Esophagus muscularis mucosa (tissue), 4 donors: ENCODE measurements at places on chromosomes 12 and 14. TPM values are rescaled to one million over a fixed set of nuclear protein-coding genes. Genes with fewer than 3 reads are reported as not detected.

CPNE6 gene
- not detected for total RNA-seq

- H3K27ac ChIP-seq: peak overlapping the region; percentile 99
- no peaks in the 10 kb centered on the region for H3K36me3 ChIP-seq
- H3K4me3 ChIP-seq: no peak overlapping the region
- H3K4me1 ChIP-seq: peaks cover 80% of the 10 kb centered on the region
Observed at GRCh38 chr14:77043984-77044485, 15.5 kb upstream of the IRF2BPL start.

GRCh38 chr14:75123991-75124390 is 2.9 kb downstream of the NEK9 start:
- H3K27ac ChIP-seq: peak overlapping the region; percentile 7
- H3K4me3 ChIP-seq: no peak overlapping the region
- no peak for DNase-seq
- peaks cover 21% of the 10 kb centered on the region for H3K4me1 ChIP-seq

GRCh38 chr14:52845081-52845480 is 53.7 kb upstream of the GNPNAT1 start:
- no peak for DNase-seq
- no peaks in the 10 kb centered on the region for H3K27me3 ChIP-seq
- peak overlapping the region; percentile 49 for H3K27ac ChIP-seq

DNA sequence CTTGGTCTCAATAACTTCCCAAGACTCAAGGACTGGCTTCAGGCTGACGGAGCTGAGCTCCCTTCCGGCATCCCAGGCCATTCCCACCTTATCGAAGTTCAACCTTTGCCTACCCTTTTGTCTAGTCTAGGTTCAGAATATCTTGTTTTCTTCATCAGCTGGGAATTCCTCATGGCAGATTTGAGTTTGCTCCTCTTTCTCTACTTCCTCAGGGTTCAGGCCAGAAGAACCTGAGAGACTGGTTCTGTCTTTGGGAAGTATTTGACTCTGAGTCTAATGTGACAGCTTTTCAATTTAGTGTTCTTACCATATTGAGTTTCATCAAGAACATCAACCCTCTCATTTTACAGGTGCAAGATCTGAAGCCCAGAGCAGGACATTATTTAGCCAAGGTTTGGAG is 2.1 kb downstream of the BIN2 start:
- no peak overlapping the region for H3K4me3 ChIP-seq
- no peak overlapping the region for H3K27ac ChIP-seq
- H3K27me3 ChIP-seq: no peaks in the 10 kb centered on the region
- H3K36me3 ChIP-seq: no peaks in the 10 kb centered on the region
- peaks cover 5% of the 10 kb centered on the region for H3K4me1 ChIP-seq

FAIM2 gene
- 4.1 TPM for total RNA-seq

DNA sequence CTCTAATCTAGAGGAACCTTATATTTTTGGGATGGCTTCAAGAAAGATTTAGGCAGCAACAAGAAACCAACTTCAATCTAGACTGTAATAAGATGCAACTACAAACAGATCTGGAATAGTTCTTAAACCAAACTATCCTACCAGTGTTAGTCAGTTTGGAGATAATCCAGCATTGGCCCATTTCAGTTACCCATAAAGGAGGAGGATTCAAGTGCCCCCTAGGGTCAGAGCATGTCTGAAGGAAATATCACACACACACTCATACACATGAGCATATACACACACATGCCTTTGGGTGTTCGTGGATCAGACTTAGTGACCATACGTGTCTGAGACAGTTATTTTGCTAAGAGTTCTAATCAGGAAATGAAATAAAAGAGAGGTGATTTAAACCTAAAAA is 261.2 kb downstream of the ADAMTS20 start:
- no peak overlapping the region for H3K4me3 ChIP-seq
- no peaks in the 10 kb centered on the region for H3K27me3 ChIP-seq
- H3K36me3 ChIP-seq: no peaks in the 10 kb centered on the region
- H3K27ac ChIP-seq: no peak overlapping the region
- H3K4me1 ChIP-seq: peaks cover 23% of the 10 kb centered on the region

DNA sequence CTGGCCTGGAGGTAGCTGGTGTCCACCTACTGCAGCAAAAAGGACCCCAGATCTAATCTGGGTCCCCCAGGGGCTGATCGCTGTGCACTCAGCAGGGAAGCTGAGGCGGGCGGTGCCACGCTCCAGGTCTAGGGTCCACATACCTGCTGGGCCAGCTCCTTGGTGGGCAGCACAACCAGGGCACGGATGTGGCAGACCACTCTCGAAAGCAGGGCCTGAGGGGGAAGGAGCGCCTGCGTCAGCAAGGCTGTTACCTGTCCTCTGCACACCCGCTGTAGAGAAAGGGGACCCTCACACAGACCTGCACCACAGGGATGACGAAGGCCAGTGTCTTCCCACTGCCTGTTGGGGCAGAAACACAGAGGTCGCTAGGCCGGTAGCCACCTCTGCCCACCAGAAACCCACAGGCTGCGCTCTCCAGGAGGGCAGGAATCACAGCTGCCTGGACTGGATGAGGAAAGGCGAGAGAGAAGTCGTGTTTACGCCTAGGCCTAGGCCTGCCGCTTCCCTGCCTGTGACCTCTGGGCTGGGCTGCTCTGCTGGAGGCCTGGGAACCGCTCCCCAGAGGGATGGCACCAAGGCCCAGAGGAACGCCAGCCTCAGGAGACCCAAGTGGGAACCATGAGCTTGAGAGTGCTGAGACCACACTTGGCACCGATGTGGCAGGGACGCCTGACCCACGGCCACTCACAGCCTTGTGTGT is 2.0 kb downstream of the DDX51 start:
- H3K4me3 ChIP-seq: peak overlapping the region; percentile 82
- no peaks in the 10 kb centered on the region for H3K27me3 ChIP-seq
- DNase-seq: no peak
- H3K36me3 ChIP-seq: peaks cover 51% of the 10 kb centered on the region

DNA sequence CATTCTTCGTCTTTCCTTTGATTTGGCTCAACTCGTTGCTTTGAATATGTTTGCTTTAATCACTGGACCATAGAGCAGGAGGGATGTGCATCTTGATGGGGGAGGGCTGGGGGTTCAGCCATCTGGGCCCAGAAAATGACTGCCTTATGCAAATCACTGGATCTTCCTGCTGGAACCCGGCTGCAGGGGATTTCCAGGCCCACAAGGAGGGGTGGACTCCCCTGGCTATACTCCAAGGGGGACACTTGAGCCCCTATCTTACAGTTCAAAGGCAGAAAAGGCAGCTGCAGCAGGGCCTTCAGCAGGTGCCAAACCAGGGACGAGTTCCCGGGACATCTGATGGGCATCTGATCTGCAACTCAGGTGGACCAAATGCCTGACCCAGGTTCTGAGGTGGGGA is 122.5 kb downstream of the DICER1 start:
- H3K4me1 ChIP-seq: no peaks in the 10 kb centered on the region
- peak; percentile 66 for DNase-seq
- H3K27ac ChIP-seq: no peak overlapping the region
- H3K36me3 ChIP-seq: no peaks in the 10 kb centered on the region
- no peak overlapping the region for H3K4me3 ChIP-seq

GRCh38 chr14:76976240-76977005 is 52.1 kb downstream of the IRF2BPL start:
- no peaks in the 10 kb centered on the region for H3K36me3 ChIP-seq
- H3K27me3 ChIP-seq: no peaks in the 10 kb centered on the region
- no peak overlapping the region for H3K4me3 ChIP-seq
- H3K27ac ChIP-seq: no peak overlapping the region
- peaks cover 9% of the 10 kb centered on the region for H3K4me1 ChIP-seq

VRTN gene
- total RNA-seq: not detected

DNA sequence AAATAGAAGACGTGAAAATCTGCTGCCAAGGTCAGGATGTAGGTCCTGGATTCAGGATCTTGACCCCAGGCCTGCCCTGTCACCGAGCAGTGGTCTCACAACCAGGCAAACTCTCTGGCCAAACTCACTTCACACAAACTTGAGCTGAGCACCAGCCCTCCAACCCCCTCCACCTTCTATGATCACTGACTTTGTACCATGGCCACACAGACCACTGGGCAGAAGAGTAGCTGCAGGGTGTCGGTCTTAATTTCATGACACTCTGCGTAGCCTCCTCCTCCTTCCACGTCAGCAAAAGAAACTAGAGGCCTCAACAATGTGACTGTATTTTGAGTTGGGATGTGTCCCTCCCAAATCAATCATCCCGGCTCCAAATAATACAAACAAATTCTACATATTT is 7.2 kb upstream of the TBX3 start:
- H3K4me1 ChIP-seq: peaks cover 4% of the 10 kb centered on the region
- no peak for DNase-seq
- H3K4me3 ChIP-seq: no peak overlapping the region
- H3K27ac ChIP-seq: no peak overlapping the region
- peaks cover 42% of the 10 kb centered on the region for H3K27me3 ChIP-seq

- DNase-seq: no peak
- no peak overlapping the region for H3K27ac ChIP-seq
- H3K4me1 ChIP-seq: no peaks in the 10 kb centered on the region
- H3K36me3 ChIP-seq: no peaks in the 10 kb centered on the region
Observed at GRCh38 chr12:15862840-15863239, 19.3 kb upstream of the STRAP start.

SIX1 gene
- 0.58 TPM for total RNA-seq

GRCh38 chr14:105925615-105926372 is 399.4 kb downstream of the TMEM121 start:
- no peak for DNase-seq
- H3K36me3 ChIP-seq: no peaks in the 10 kb centered on the region
- H3K27ac ChIP-seq: no peak overlapping the region

- DNase-seq: no peak
- no peaks in the 10 kb centered on the region for H3K4me1 ChIP-seq
- no peak overlapping the region for H3K4me3 ChIP-seq
- no peaks in the 10 kb centered on the region for H3K27me3 ChIP-seq
- H3K36me3 ChIP-seq: no peaks in the 10 kb centered on the region
- H3K27ac ChIP-seq: no peak overlapping the region
Observed at GRCh38 chr12:42010715-42011114, 134.0 kb downstream of the GXYLT1 start.

GRCh38 chr12:86249276-86249675 is 6.9 kb downstream of the MGAT4C start:
- H3K27me3 ChIP-seq: no peaks in the 10 kb centered on the region
- H3K36me3 ChIP-seq: no peaks in the 10 kb centered on the region
- no peak for DNase-seq
- H3K4me1 ChIP-seq: no peaks in the 10 kb centered on the region

BIN2 gene
- total RNA-seq: 8.3 TPM

DDX54 gene
- 52.7 TPM for total RNA-seq

SYT1 gene
- total RNA-seq: 4.1 TPM

- H3K4me3 ChIP-seq: no peak overlapping the region
- H3K36me3 ChIP-seq: peaks cover 62% of the 10 kb centered on the region
- no peaks in the 10 kb centered on the region for H3K27me3 ChIP-seq
- peaks cover 41% of the 10 kb centered on the region for H3K4me1 ChIP-seq
Observed at GRCh38 chr14:103576371-103577024, 13.7 kb downstream of the COA8 start.

- no peak overlapping the region for H3K27ac ChIP-seq
- H3K4me3 ChIP-seq: no peak overlapping the region
- H3K27me3 ChIP-seq: no peaks in the 10 kb centered on the region
- H3K4me1 ChIP-seq: peaks cover 56% of the 10 kb centered on the region
Observed at GRCh38 chr14:103014466-103015228, 42.7 kb downstream of the CDC42BPB start.

PLEKHG7 gene
- not detected for total RNA-seq

GPATCH2L gene
- total RNA-seq: 42.4 TPM

DNA sequence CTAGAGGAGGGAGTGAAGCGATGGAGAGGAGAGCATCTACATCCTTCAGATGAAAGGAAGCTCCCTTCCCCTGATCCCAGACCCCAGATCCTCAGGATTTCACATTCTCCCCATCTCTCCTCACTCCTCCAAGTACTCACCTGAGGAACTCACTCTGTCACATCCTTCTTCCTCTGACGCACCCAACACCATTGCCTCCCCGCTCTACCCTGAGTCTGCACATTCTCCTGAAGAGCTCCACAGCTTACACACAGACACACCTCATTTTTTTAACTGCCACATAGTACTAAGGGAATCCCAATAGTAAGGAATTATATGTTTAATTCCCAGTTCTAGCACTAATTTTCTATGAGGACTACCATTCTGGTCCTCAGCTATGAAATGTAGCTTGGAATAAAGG is 16.3 kb upstream of the METTL17 start:
- no peak overlapping the region for H3K4me3 ChIP-seq
- no peak for DNase-seq
- H3K4me1 ChIP-seq: peaks cover 10% of the 10 kb centered on the region
- no peaks in the 10 kb centered on the region for H3K27me3 ChIP-seq

- no peak overlapping the region for H3K4me3 ChIP-seq
- no peaks in the 10 kb centered on the region for H3K4me1 ChIP-seq
- H3K27me3 ChIP-seq: no peaks in the 10 kb centered on the region
- no peak overlapping the region for H3K27ac ChIP-seq
Observed at GRCh38 chr12:98572010-98572409, 21.5 kb upstream of the SLC25A3 start.

- no peak for DNase-seq
- no peaks in the 10 kb centered on the region for H3K36me3 ChIP-seq
- H3K4me3 ChIP-seq: peak overlapping the region; percentile 68
- H3K27me3 ChIP-seq: no peaks in the 10 kb centered on the region
- peak overlapping the region; percentile 71 for H3K27ac ChIP-seq
Observed at GRCh38 chr12:53750812-53751335, 905 bp downstream of the CISTR start.

KRT3 gene
- not detected for total RNA-seq

KRT83 gene
- total RNA-seq: not detected

DNA sequence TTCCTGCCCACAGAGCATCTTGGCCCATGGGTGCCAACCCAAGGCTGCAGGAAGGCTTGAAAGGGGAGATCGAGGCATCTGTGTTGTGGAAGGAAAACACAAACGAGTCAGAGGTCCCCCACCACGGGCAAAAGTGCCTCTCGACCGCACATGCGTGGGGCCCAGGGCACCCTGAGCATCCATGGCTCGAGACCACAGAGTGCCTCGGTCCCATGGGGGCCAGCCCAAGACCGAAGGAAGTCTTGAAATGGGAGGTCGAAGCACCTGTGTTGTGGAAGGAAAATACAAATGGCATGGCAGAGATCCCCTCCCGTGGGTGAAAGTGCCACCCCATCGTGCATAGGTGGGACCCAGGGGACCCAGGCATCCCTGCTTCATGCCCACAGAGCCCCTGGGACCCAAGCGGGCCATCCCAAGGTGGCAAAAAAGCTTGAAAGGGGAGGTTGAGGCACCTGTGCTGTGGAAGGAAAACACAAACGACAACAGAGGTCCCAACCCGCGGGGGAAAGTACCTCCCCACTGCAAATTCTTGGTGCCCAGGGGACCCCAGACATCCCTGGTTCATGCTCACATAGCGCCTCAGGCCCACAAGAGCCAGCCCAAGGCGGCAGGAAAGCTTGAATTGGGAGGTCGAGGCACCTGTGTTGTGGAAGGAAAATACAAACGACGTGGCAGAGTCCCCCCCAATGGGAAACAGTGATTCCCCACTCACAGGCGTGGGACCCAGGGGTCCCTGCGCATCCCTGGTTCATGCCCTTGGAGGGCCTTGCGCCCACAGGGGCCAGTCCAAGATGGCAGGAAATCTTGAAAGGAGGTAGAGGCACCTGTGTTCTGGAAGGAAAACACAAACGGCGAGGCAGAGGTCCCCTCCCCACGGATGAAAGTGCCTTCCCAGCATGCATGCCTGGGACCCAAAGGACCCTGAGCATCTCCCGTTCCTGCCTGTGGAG is 373.0 kb downstream of the ALG10 start:
- no peak overlapping the region for H3K27ac ChIP-seq
- H3K27me3 ChIP-seq: no peaks in the 10 kb centered on the region
- no peaks in the 10 kb centered on the region for H3K36me3 ChIP-seq
- no peak overlapping the region for H3K4me3 ChIP-seq
- DNase-seq: peak; percentile 74
